ENCODE measurements at places on chromosomes 12 and 14.

GRCh38 chr14:77071938-77072388 is 26.1 kb upstream of the CIPC start:
- peak; percentile 29 for DNase-seq

DNA sequence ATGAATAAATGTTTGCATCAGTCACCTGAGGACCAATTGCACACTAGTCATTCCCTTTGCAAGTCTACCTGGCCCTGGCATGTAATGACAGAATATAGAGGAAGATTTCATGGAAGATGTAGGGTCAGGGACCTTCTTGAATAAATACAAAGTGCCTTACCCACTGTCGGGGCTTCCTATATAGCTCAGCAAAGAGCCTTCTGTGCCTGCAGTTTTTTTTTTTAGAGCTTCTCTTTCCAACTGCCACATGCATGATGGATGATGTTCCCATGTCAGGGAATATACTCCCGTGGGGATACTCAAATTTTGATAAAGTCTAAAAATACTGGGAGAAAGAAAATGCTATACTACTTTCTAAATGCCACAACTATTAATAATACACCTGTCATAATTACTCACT is 176.7 kb downstream of the ADCK1 start:
- no peak for DNase-seq

DNA sequence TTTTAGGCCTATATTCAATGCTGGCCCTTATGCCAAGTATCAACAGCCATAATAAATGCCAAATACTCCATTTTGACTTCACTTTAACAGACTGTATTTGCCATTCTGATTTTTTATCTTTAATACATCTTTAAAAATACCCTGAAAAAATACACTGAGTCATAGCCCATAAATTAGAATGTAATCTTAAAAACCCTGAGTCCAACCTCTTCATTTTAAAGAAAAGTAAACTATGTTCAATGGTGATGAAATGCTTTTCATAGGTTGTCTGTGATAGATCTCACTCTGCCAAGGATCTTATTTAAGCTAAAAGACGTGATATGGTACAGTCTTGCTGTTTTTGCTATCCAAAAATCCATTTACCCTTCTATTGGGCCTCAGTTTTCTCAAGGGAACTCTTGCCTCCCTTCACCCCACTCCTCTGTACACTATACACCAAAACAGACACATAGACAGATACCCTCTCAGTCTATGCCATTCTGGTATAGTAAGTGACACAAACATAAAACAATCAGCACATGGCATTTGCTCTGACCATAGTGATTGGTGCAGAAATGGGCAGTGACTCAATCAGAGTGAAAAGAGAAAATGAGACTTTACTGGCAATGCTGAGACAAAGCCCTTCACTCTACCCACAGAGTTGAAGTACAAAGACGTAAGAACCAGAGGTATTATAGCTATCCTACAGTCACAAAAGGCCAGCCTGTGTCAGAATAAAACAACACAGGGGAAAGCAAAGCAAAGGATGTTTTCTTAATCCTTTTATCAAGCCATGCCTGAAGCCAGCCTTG is 49.1 kb downstream of the BTG1 start:
- no peak for DNase-seq

DNA sequence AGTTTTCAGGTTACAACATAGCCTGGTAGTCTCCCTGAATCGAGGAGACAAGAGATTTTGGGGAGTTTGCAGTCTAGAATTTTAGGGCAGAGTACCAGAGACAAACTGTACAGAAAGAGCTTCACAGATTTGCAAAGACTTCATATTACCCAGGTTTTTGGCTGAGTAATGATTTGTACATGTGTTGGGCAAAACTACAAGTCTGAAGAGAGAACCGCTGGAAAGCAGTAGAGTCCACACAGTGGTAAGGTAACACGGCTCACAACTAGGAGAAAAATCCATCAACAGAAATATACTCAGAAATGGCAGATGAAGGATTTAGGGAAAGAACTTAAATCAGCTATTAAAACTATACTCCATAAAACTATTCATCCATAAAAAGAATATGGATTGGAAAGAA is 25.7 kb downstream of the FBXO33 start:
- peak; percentile 32 for DNase-seq

- no peak for DNase-seq
Measured at GRCh38 chr14:71190770-71191374, 283.6 kb downstream of the PCNX1 start.

DNA sequence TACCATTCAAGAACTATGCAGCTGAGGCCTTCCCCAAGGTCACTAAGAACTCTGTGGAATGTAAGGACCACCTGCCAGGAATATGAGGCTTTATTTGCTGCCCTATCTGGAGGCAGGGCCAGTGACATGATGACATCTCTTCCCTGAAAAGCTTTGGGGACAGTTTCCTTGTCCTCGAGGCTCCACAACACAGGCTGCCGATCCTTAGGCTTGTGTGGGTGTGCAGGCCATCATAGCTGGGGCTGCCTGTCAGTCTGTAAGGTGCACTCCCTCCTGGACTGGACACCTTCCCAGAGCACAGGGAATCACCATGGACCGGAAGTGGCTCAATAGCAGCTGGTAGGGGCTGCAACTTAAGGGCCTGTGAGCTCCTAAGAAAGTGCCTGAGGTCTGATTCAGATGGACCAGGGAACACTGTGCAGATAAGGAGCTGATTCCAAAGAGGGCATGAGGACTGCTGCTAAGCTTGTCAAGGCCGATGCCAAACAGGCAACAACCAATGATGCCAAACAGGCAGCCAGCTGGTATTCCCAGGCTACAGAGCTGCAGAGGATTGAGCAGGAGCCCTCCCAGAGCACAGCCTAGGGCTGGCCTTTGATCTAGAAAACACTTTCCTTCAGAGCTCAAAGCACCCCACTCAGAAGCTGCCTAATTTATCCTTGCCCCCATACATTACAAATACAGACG is 84.3 kb downstream of the CRACR2A start:
- DNase-seq: no peak

GRCh38 chr12:6724409-6724797 is 557 bp downstream of the COPS7A start:
- peak; percentile 28 for DNase-seq

DNA sequence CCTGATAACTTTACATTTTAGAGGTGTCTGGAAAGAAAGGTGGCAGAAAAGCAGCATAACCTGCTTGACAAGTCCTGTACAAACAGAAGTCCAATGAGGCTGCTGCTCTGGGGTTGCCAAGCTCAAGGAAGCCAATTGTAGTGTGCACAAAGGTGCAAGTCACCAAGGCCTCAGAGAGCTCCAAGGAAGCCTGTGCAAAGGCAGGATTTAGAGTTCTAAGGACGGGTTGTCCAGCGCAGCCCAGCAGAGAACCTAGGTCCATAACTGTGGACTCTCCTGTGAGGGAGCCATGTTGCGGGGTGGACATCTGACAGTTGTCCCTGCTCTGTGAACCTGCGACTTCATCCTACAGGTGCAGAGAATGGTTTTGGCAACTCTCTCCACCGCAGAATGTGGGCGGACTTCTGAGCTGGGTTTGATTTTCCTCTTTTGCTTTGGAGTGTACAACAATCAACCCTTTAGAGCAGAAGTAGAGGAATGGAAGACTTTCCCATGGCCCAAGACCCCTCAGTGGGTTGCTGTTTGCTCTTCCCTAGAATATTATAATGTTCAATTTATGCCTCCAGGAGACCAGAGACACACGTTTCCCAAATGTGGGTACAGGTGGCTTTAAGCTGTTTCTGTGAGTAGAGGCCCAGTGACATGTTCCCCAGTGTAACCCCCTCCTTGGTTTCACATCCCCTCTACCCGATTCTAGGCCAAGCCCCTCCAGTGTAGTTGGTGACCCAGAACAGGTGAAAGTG is 81.0 kb downstream of the ETV6 start:
- no peak for DNase-seq

DNA sequence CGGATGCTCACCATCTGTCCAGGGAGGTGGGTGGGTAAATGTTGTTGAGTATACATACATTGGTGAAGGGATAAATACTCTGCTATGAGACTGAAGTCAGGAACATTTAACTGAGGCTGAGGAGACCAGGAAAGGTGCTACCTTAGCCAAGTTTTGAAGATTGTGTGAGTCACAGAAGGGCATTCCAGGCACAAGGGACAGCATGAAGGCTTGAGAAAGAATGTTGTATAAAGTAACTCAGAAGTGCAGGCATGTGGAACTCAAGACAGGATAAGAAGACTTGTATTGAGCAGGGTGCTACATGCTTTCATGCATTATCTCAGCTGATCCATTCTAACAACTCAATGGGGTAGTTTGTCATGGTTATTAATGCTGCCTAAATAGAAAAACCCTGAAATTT is 112.7 kb downstream of the IPO8 start:
- no peak for DNase-seq

DNA sequence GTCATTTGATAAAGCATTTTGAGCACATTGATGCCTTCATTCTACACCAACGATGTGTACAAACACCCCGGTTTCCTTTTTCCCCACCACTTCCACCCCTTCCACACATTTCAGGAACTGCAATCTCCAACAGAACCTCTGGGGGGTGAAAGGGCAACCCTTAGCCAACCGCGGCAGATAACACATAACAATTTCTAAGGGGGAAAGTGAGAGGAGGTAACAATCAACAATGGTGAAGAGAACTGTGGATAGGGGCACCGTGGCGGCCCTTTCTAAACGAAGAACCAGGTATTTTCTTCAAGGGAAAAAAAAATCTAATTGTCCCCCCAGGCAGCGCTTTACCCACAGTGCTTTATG is 1.1 kb downstream of the KITLG start:
- peak; percentile 42 for DNase-seq

- DNase-seq: no peak
Measured at GRCh38 chr14:95331708-95332408, 12.2 kb upstream of the CLMN start.

DNA sequence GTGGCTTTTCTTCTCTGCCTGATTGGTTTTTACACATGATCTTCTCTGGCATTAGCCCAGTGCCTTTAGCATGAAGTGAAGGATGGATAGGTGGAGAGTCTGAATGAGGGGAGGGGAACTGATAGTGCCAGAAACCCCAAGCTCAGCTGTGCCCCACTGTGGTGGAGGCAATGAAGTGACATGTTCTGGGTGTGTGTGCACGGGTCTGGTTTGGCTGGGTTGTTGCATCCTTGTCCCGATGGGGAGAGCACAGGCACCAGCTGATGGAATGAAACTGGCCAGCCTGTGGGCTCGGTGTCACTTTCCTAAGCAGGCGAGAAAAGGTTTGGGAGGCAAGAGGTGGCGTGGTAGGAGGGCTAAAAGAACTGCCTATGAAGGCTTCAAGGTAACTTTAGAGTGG is 65.3 kb downstream of the CACNA1C start:
- no peak for DNase-seq

- DNase-seq: peak; percentile 88
Measured at GRCh38 chr14:100825713-100826331, at the start of gene MEG3. Gene MEG3, plus strand, starts transcription at chr14:100826118.

DNA sequence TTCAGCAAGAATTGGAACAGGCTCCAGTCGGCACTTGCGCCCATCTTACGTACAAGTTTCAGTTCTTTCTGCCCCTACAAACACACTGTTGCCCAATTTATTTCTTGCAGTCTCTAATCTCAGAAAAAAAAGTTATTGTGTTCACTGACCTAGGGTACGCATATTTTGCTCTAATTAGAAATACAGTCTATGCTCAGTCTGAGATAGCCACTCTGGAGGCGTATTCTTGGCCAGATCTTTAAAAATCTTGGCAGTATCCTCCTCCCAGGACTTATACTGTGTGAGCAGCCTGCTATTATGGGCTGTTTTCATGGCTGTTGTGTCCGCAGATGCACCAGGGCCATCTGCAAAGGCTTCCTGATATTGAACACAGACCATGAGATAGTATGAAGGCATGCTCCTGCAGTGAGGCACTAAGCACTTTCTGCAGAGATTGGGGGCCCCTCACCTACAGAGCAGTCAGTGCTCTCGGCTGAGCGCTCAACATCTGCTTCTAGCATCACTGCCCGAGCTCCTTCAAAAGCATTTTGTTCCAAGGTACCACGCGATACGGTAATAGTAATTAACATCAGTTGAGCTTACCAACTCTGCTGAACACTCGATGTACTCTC is 57.9 kb downstream of the PPM1H start:
- DNase-seq: no peak

DNA sequence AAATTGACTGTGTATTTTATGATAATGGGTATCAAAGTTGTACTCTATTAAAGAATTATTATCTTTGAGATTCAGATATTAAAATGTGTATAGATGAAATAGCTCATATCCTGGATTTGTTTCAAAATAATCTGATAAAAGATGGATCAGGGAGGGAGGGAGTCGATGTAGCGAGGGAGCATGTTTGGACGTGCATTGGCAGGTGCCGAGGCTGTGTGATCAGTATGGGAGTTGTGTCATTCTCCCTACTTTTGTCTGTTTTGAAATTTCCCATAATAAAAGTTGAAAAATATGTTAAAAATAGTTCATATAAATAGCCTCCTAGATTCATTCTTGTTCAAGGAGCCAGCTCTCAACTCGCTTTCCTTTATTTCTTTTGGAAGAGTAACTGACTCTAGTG is 171.6 kb upstream of the HIF1A start:
- no peak for DNase-seq

DNA sequence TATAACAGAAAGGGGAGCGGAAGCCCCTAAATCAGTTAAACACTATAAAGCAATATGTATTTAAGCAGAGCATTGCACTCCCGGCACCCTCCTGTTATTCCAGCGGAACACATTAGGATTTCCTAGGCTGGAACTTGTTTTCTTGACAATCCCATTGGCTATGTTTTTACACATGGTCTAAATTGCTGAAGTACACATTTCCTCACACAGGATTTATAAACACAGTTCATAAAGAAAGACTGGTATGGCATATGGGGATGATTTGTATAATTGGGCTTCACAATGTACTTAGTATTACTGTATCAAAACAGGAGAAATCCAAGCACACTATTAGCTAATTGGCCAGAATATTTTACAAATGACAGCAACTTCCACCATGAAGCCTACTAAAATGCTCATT is 23.3 kb downstream of the PAX9 start:
- DNase-seq: no peak

DNA sequence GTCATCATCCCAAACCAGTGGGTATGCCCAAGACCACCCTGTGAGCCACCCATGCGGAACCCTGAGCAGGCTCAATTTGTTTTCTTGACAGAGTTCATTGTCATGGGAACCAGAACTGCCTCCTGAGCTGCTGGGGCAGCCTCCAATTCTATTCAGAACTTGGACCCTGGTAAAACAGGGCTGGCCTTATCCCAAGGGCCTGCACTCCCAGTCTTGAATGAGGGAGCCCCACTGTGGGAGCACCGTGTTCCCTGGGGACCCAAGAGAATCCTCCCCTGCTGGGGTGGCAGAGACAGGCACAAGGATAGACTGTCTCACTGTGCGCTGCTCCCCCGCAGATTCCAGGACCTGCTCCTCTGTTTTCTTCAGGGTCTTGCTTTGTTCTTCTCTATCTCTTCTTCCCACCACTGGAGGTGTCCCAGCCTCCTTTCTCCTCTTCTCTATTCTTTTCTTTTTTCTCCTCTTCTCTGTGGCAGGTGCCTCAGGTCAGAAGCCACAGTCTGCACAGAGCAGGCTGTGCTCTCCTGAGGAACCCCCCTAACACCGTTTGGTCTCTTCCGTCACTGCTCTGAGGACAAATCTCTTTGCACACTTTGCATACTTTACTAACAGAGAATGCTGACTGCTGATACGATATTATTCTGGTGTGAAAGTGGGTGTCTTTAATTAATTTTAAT is 31.2 kb upstream of the CHPT1 start:
- DNase-seq: no peak

- DNase-seq: peak; percentile 9
Measured at GRCh38 chr14:58299401-58300330, 1.3 kb downstream of the ARID4A start.

All from GM03348 (cell line).